ENCODE measurements at places on chromosomes 3 and 15. TPM values are rescaled to one million over a fixed set of nuclear protein-coding genes. Genes with fewer than 3 reads are reported as not detected.

Gene UBE2Q2
- 45.8 TPM for total RNA-seq

Gene GP9
- not detected for total RNA-seq

Gene CPA3
- total RNA-seq: not detected

Gene C2CD4A
- total RNA-seq: not detected

Gene CAPN3
- total RNA-seq: 5.6 TPM

Gene SNTN
- not detected for total RNA-seq

Gene ISLR
- total RNA-seq: not detected

Gene CFAP92
- 0.13 TPM for total RNA-seq

Gene LRRN1
- 1.9 TPM for total RNA-seq

Gene TMEM40
- total RNA-seq: not detected

Gene EDC3
- total RNA-seq: 38.7 TPM

Gene P2RY1
- 0.05 TPM for total RNA-seq

Gene PIERCE2
- 0.35 TPM for total RNA-seq

Gene TUSC7
- total RNA-seq: not detected

Gene LRRIQ4
- total RNA-seq: not detected

Gene FOXB1
- 0.75 TPM for total RNA-seq

Gene NOX5
- not detected for total RNA-seq

Gene LSAMP
- total RNA-seq: not detected

Gene DCP1A
- 24.7 TPM for total RNA-seq

Gene ITGA11
- total RNA-seq: 0.60 TPM

Gene KBTBD13
- not detected for total RNA-seq

Gene CCR8
- total RNA-seq: 0.36 TPM

Gene NR1I2
- not detected for total RNA-seq

Gene ARL6
- 3.4 TPM for total RNA-seq

Gene MUSTN1
- 1.7 TPM for total RNA-seq

Gene IMPG2
- 0.45 TPM for total RNA-seq

Gene EIF4A2
- 392 TPM for total RNA-seq

Gene STRA6
- total RNA-seq: not detected

Gene PGBD4
- total RNA-seq: 3.1 TPM

Gene SMCO1
- total RNA-seq: not detected

Gene FHIT
- total RNA-seq: 91.1 TPM

Gene RTP4
- total RNA-seq: 10.9 TPM

Gene CD200R1
- total RNA-seq: 7.7 TPM

Gene PDIA3
- 286 TPM for total RNA-seq

Gene DUOX1
- not detected for total RNA-seq

Gene RASL12
- not detected for total RNA-seq

Gene GOLGA8S
- 0.07 TPM for total RNA-seq

Gene NR2E3
- total RNA-seq: not detected

Gene LXN
- total RNA-seq: 9.2 TPM

Gene ZNF501
- 2.5 TPM for total RNA-seq

Gene PFN2
- 1.9 TPM for total RNA-seq

Gene MKRN3
- 6.2 TPM for total RNA-seq

Gene ZPLD1
- not detected for total RNA-seq

Gene DUOXA2
- total RNA-seq: not detected

Gene POPDC2
- total RNA-seq: 3.8 TPM

Data from activated naive CD4-positive, alpha-beta T cell treated with anti-CD3 and anti-CD28 coated beads, Interleukin-2, amount 10 ng/mL, durations not matched to agents 5 hours and 36 hours (primary cell).